Stimulated activated CD4-positive, alpha-beta T cell treated with anti-CD3 and anti-CD28 coated beads, Interleukin-15, amount 100 ng/mL, for 48 hours (primary cell): ENCODE measurements at places on chromosomes 7 and 10.

- DNase-seq = peak; percentile 62
Observed at GRCh38 chr10:114544045-114544659, 113.9 kb downstream of the ABLIM1 start.

- no peak for DNase-seq
Observed at GRCh38 chr10:61852261-61852660, 49.2 kb upstream of the ARID5B start.

DNA sequence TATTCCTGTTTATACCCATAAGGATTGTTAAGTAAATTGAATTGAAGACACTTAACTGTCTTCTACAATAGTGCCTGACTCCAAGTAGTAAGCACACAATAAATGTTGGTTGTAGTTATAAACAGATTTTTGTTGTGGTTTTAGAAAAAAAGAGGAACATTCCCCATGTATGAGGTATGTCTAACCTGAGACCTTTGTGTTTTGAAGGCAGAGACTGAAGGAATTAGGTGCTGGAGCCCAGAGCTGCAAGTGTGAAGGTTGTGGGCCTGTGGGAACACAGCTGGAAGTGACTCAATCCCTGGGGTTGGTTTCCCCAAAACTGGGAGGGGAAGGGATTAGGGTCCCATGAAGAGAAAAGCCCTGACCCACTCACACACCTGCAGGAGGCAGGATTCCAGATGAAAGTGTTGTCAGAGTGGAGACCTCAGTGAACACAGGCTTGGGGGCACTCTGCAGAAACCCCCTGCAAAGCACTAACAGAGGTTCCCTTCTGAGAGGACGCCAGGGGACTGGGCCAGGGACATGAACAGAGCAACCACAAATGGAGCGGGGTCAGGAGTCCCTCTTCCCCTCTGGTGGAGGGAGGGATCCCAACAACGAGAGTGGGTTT is 265.1 kb upstream of the KLF14 start:
- no peak for DNase-seq

- no peak for DNase-seq
Observed at GRCh38 chr10:126551202-126551601, 119.3 kb downstream of the C10orf90 start.

- DNase-seq = no peak
Observed at GRCh38 chr7:29304756-29305155, 110.2 kb downstream of the CHN2 start.

- no peak for DNase-seq
Observed at GRCh38 chr7:43888993-43889945, 17.1 kb downstream of the URGCP start.

- no peak for DNase-seq
Observed at GRCh38 chr10:21403256-21404015, 122.0 kb downstream of the SKIDA1 start.

DNA sequence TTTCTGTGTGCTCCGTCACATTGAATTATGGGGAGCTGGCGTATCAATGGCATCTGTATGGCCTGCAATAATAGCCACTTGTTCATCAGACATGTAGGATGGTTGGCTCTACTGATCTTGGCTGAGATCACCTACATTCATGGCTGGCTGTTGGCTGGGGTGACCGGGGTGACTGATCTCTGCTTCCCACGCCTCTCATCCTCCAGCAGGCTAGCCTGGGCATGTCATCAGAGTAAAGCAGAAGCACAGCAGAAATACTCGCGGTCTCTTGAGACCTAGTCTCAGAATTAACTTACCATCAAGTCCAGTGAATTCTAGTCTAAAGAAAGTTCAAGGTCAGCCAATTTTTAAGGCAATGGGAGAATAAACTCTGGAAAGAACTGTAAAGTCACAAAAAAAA is 257.7 kb upstream of the GLI3 start:
- DNase-seq = no peak

DNA sequence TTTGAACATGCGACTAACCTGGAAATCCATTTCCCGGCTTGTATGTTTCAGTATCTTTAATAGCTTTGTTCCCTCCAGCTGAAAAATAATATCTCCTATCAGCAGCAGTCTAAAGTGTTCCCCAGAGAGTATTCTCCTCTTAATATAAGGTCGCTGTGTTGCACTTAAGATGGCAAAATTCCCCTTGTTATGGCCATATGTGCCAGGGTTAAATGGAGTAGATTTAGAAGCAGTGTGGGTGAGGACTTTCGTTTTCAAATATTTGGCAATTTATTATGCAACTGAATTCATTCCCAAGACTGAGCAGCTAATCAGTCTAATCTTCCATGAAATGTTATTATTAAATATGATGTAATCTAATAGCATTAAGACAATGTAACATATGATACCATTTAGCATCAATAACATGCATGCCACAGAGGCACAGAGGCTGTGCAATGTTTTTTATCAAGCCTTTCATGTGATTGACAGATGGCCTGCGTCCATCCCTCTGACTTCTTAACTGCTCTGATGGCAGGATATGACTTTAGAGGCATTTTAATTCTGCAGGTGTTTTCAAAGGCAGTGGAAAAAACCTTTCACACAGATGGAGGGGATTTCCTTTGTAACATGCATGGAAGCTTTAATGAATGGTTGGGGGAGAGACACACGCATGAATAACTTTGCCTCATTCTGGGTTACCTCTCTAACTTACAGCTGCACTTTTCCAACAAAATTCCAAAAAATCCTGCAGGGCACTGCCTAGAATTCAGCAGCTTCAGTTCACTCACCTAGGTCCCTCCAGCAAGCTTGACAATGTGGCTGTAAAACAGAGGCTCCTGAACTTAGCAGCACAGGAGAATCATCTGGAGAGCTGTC is 55.1 kb upstream of the ZPBP start:
- no peak for DNase-seq

DNA sequence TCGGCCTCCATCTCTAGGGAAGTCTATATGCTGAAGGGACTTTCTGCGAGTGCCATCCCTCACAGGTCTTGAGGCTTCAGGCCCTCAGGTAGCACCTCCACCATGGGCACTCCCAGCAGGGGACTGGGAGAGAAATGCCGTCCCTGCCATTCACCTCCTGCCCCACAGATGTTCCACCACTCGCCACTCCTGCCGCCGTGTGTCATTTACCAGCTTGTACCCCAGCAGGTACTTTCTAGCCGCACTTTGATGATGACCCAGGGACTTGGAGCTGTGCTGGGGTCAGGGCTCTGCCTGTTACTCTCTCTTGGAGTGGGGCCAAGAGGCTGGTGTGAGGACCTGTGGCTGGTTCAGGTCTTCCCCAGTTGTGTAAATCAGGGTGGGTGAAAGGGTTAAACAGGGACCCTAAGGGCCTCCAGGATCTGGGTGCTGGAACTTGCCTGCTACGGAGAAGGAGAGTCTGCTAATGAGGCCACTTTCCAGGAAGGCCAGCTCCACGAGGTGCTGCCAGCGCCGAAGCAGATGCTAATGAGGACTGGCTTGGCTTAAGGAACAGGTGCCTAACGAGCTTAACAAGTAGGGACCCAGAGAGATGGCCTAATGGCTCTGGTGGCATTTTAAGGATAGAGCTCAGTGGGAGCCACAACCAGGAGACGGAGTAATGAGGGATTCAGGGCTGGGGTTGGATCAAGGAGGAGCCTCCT is 32.4 kb downstream of the CRHR2 start:
- DNase-seq = no peak

- no peak for DNase-seq
Observed at GRCh38 chr7:43768201-43768886, 9.9 kb downstream of the BLVRA start.

GRCh38 chr7:75621124-75621523 is 117.6 kb downstream of the HIP1 start:
- no peak for DNase-seq

DNA sequence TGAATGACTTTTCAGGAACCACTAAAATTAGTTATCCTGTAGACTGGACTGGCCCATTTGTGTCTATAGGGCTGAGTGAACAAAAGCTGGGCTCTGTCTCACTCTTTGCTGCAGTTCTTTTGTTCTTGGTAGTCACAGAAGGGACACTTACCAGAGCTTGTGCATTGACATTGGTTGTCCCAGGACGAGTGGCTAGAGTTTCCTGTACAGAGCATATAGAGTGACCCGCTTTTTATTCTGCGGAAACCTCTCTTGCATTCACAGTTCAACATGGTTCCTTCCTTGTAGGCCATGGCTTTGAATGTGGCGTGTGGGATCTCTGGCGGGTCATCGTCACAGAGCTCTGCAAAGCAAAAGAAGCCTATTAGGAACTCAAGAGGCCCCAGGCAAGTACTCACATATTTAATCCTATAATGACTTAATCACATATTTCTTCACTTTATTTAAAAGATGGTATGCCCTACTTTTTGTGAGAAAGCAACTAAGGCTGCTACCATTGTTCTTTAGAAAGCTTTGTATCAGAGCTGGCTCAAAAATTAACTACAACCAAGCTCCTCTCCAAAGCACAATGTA is 36.4 kb downstream of the IL2RA start:
- DNase-seq = no peak

DNA sequence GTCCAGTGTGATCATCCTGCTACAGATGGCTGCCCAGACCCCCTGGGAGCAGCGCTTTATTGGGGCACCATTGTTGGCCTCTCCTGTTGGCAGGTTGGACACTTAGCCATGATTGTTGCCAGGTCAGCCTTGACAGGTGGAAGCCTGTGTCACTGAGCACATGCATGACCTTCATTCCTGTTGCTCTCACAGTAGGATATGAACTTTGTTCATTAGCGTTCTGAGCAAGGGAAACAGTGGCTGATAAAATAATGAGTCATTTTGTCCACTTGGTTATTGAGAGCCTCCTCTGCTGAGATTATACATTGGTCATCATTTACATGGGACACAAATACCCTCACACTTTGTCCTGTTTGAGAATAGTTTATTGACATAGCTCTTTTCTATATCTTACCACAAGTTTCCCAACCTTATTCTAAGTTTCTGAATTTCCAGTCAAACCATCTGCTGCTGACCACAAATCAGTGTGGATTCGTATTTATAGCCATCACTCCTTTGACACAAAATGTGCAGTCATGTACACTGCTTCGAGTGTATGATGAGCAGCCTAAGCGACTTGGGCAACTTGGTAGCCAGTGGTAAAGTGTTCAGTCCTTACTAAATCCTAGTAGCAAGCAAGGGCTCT is 102.6 kb downstream of the TPST1 start:
- DNase-seq = no peak

DNA sequence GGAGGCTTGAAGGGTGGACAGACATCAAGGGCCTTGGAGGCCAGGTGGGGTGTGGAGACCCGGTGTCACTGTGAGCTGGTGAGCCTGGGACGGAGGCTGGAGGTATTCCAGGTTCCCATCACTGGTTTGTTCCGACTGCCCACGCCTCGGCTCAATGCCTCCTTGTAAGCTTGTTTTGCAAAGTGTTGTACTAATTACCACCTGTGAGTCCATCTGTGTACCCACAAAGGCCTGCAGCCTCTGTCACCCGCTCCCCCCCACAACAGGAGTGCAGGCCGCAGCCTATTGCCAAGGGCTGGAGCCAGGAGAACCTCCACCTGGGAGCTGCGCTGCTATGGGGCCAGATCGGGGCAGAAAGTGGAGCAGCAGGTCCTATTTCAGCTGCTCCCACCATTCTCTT is 521.8 kb upstream of the DPP6 start:
- no peak for DNase-seq

- DNase-seq = no peak
Observed at GRCh38 chr10:43622038-43622437, 15.8 kb downstream of the ZNF485 start.

DNA sequence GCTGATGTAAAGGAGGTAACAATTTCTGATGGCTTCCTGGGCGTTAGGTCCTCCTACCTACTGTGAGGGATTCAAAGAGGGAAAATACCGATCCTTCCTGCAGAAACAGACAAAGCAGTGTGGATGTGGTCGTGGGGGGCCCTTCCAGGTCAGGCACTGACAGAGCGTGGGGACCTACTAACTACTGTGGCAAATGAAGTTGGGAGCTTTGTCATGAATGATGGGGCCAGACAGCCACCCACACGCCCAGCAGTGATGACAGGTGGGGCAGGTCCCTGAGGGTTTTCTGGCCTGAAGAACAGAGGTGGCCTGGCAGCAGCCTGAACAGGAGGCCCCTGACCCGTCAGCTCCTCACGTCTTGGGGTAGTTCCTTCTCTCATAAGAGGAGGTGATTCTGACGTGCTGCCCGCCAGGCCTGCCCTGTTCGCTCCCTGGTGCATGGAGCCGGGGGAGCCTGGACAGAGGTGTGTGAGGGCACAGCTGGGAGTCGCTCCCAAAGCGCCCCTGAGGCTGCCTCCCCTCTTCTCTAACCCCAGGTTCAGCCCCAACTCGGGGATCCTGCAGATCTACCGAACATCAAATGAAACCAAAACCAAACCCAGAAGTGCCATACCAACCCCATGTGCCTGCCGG is 4.2 kb downstream of the ATP6V0E2 start:
- DNase-seq = no peak

GRCh38 chr10:58291538-58292174 is 22.7 kb downstream of the CISD1 start:
- DNase-seq = peak; percentile 14

DNA sequence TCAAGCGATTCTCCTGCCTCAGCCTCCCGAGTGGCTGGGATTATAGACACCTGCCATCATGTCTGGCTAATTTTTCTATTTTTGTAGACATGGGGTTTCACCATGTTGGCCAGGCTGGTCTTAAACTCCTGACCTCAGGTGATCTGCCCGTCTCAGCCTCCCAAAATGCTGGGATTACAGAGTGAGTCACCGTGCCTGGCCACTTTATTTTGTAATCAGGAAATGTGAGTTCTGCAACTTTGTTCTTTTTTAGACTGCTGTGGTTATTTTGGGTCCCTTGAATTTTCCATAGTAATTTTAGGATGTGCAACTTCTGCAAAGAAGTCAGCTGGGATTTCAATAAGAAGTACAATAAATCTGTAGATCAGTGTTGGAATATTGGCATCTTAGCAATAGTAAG is 96.8 kb downstream of the CYTH3 start:
- DNase-seq = no peak

DNA sequence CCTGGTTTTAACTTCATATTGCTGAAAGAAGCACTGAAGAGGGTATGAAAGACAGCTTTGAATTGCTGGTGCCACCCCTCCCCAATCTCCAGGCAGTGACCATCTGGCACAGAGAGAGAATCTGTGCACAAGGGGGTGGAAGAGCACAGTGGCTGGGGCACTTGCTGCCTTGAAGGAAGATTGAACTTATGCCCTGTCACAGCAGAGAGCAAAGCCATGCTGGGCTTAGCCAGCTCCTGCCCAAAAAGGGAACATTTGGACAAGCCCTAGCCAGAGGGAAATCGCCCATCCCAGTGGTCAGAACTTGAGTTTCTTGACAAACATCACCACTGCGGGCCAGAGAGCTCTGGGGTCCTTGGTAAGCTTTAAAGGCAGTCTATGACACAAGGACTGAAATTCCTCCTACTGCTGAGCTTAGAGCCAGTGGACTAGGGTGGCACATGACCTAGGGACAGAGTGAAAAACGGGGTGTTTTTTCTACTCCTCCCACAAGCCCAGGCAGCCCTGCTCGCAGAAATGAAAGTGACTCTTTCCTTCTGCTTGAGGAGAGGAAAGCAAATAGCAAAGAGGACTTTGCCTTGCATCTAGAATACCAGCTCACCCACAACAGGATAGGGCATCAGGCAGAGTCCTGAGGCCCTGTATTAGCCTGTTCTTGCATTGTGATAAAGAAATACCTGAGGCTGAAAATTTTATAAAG is 257.2 kb downstream of the CTNNA3 start:
- DNase-seq = no peak
